ENCODE measurements at places on chromosomes 12 and 14. TPM values are rescaled to one million over a fixed set of nuclear protein-coding genes. Genes with fewer than 3 reads are reported as not detected.

CCDC92 gene
- 78.4 TPM for polyA plus RNA-seq

OVCH1 gene
- polyA plus RNA-seq: 3.0 TPM

CIDEB gene
- 3.6 TPM for polyA plus RNA-seq

DDN gene
- 1.3 TPM for polyA plus RNA-seq

PTCSC3 gene
- polyA plus RNA-seq: not detected

HPD gene
- not detected for polyA plus RNA-seq

MORN3 gene
- 1.4 TPM for polyA plus RNA-seq

RAB21 gene
- polyA plus RNA-seq: 22.8 TPM

KRT77 gene
- not detected for polyA plus RNA-seq

FOXN4 gene
- 0.40 TPM for polyA plus RNA-seq

EML5 gene
- polyA plus RNA-seq: 1.4 TPM

MLH3 gene
- polyA plus RNA-seq: 23.4 TPM

CCDC198 gene
- polyA plus RNA-seq: 1.4 TPM

LRP1-AS gene
- not detected for polyA plus RNA-seq

P2RX7 gene
- 1.5 TPM for polyA plus RNA-seq

C14orf132 gene
- polyA plus RNA-seq: 31.6 TPM

NUAK1 gene
- 2.9 TPM for polyA plus RNA-seq

RBP5 gene
- polyA plus RNA-seq: 1.4 TPM

KLRD1 gene
- 0.09 TPM for polyA plus RNA-seq

PLEKHD1 gene
- 46.0 TPM for polyA plus RNA-seq

FAM90A1 gene
- not detected for polyA plus RNA-seq

CLEC2A gene
- polyA plus RNA-seq: not detected

NKX2-1 gene
- not detected for polyA plus RNA-seq

C12orf54 gene
- not detected for polyA plus RNA-seq

INF2 gene
- polyA plus RNA-seq: 0.13 TPM

DYRK2 gene
- not detected for polyA plus RNA-seq

OTUB2 gene
- polyA plus RNA-seq: 4.2 TPM

CCDC196 gene
- 0.65 TPM for polyA plus RNA-seq

SMCO2 gene
- polyA plus RNA-seq: not detected

MIP gene
- 0.51 TPM for polyA plus RNA-seq

CAPZA3 gene
- not detected for polyA plus RNA-seq

BCL11B gene
- polyA plus RNA-seq: 0.26 TPM

KRT2 gene
- not detected for polyA plus RNA-seq

ANKS1B gene
- polyA plus RNA-seq: 116 TPM

GNG2 gene
- polyA plus RNA-seq: 324 TPM

PTGDR gene
- not detected for polyA plus RNA-seq

PMCH gene
- polyA plus RNA-seq: 2.1 TPM

P2RX2 gene
- not detected for polyA plus RNA-seq

DLK1 gene
- polyA plus RNA-seq: not detected

LTA4H gene
- 54.5 TPM for polyA plus RNA-seq

WSCD2 gene
- polyA plus RNA-seq: 6.9 TPM

OLR1 gene
- 0.28 TPM for polyA plus RNA-seq

CDKL1 gene
- polyA plus RNA-seq: 2.6 TPM

RBM19 gene
- polyA plus RNA-seq: 9.0 TPM

Data from Purkinje cell (primary cell).